ENCODE measurements at places on chromosomes 16 and 17.
A peak's percentile ranks its signal among the peaks of the same experiment; 100 is the strongest.

DNA sequence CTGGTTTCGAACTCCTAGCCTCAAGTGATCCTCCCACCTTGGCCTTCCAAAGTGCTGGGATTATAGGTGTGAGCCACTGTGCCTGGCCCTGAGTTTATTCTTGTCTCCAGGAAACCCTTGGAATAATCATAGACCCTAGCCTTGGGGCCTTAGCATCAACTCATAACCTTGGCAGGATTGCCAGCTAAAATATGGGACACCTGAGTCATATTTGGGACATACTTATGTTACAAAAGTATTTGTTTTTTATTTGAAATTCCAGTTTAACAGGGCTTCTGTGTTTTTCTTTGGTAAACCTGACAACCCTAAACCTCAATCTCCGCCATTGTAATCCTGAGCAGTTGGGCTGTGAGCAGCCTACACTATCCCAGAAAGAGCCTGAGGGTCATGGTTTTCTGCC lies 28.6 kb upstream of the TNS4 start:
- no peak for DNase-seq

GRCh38 chr17:69853541-69854224 lies 221.3 kb upstream of the KCNJ16 start:
- no peak for DNase-seq

DNA sequence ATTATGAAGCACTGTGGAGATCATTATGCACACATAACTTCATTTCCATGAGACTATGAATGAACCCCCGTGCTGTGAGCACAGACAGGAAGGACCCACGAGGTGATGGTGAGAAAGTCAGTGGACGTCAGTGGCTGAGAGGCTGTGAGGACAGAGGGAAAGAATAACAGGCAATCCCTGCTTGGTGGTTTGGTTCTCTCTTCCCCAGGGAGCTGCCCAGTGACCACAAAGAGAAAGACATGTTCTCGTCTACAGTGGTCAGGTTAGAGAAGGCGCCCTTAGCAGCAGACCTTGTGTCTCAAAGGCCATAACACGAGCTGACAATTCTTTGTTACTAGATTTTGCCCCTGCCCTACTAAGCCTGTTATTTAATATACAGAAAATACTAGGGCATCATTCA lies 609.2 kb downstream of the TOX3 start:
- no peak for DNase-seq

DNA sequence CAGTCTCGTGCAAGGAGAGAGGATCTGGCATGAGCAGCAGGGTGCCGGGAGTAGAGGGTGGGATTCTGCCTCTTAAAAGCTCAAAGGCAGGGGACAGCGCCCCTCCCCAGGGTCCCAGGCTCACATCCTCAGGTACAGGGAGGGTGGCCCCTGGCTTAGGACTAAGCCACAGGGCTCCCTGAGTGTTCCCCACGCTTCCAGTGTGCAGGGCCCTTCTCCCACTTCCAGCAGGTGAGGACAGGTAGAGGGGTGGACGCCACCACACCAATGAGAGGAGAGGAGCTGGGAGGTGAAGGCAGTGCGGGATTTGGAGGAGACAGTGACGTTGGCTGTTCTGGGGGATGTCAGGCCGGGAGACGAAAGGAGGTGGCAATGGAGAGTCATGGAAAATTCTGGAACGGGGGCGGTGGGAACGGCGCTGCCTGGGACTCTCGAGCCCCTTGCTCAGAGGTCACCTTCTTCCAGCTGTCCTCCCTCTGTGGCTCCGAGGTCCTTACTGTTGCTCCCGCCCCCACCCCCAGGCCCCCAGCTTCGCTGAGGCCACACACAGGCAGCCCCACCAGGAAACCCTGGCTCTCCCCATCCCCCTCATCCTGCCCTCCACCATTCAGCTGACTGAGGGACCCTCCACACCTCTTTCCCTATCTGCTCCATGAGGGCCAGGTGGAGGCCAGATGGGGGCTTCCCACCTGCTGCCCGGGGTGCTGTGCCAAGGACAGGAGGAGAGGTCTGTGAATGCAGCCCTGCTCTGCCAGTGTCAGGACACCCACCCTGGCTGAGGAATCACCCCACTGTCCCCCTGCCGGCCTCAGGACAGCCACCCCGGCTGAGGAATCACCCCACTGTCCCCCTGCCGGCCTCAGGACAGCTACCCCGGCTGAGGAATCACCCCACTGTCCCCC lies 57.7 kb upstream of the ACSF3 start:
- DNase-seq, result no peak

DNA sequence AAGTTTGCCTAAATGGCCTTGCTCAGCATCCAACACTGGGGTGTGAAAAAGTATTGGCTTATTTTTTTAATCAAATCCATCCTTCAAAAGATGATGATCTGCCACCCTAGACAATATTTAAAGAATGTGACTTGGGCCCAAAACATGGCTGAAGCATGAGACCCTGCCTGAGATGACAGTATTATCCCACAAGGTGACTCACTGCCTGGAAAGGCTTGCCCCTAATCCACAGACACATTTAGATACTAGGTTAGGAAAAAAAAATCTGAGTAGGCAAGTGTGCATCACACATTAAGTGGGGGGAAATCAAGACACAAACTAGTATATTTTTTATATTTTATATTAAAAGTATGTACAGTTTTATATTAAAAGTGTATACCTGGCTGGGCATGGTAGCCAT lies 38.4 kb downstream of the TOM1L2 start:
- no peak for DNase-seq

DNA sequence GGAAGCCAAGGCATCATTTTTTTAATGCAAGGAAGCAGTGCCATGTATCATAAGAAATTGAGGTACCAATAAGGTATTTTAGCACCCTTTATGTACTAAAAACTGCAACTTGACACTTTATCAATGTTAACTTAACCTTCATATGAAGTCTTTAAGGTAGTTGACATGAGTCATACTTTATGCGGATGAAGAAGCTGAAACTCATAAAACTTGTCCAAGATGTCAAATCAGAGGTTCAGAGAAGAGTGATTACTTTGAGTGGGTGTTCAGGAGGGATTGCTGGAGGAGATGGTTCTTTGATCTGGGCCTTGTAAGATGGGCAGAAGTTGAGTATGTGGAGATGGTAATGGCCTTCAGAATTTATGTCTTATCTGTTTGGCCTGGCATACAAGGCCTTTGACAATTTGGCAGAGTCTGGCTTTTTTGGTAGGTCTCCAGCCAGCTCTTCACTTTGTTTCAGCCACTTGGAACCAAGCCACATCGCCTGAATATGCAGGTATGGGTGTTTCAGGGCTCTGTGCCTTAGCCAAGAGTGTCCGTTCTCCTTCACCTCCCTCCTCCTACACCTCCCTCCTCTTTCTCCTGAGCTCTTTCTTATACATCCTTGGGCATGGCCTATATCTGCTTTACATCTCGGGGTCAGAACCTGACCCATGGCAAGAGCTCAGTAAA lies 23.7 kb downstream of the YPEL2 start:
- no peak for DNase-seq

GRCh38 chr16:12096157-12096777 lies 119.7 kb downstream of the SNX29 start:
- DNase-seq, result no peak

GRCh38 chr16:67252609-67253497 lies 4.1 kb downstream of the SLC9A5 start:
- DNase-seq, result no peak

- peak; percentile 30 for DNase-seq
Measured at GRCh38 chr17:49822829-49823228, 25.0 kb downstream of the TAC4 start.

- DNase-seq, result no peak
Measured at GRCh38 chr16:84050316-84050715, 7.7 kb upstream of the SLC38A8 start.

DNA sequence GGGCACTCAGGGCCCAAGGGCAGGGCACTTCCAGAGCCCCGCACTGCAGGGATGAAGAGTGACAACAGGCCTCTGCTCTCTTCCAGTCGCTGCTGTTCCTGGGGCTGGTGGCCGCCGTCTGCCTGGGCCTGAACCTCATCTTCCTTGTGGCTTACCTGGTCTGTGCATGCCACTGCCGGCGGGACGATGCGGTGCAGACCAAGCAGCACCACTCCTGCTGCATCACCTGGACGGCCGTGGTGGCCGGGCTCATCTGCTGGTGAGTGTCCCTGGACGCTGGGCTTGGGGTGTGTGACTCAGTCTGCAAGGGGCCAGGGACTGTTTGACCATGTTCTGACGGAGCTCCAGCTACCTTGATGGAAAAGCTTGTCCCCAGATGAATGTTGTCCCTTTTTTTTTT lies 9.0 kb downstream of the TTYH2 start:
- DNase-seq, result no peak

DNA sequence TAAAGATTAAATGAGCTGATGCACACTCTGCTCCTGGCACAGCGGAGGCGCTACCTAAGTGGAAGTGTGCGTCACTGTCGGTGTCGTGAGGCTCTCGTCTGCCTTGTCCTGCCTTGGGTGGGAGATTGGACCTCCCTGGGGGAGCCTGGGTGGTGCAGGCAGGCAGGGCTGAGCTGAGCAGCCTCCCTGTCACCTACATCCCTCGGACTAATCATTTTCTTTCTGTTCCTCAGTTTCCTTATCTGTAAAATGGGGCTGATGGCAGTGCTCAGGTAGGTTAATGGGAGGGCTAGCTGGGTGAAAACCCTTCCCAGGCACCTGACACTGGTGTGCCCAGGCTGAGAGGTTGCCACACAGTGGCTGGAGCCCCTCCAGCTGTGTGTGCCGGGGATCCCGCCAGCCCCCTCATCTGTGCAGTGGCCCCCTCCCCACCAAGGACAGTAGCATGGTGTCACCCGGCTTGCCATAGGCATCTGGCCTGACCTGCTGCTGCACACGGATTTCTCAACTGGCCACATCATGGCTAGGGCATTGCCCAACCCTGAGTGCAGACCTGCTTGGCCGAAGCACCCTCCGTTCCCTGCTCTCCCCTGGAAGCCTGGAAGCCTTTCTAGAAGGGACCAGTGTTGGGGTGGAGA lies 4.3 kb downstream of the ADCY7 start:
- no peak for DNase-seq

GRCh38 chr17:9470171-9470570 lies 105.4 kb downstream of the STX8 start:
- DNase-seq, result peak; percentile 15

- DNase-seq, result no peak
Measured at GRCh38 chr16:23140107-23140506, 9.1 kb downstream of the USP31 start.

- no peak for DNase-seq
Measured at GRCh38 chr16:47278306-47278970, 134.7 kb upstream of the NETO2 start.

Data from HFF-Myc (cell line).